ENCODE measurements at places on chromosomes 16 and 17. TPM values are rescaled to one million over a fixed set of nuclear protein-coding genes. Genes with fewer than 3 reads are reported as not detected.

Gene DUSP14
- total RNA-seq: 49.6 TPM

Gene CRISPLD2
- 75.3 TPM for total RNA-seq

Gene FBXW10
- not detected for total RNA-seq

Gene C16orf92
- not detected for total RNA-seq

Gene SCIMP
- total RNA-seq: not detected

Gene PTRH2
- 34.6 TPM for total RNA-seq

Gene MPP2
- total RNA-seq: 1.6 TPM

Gene PRPF8
- 143 TPM for total RNA-seq

Gene TMEM88
- total RNA-seq: 0.74 TPM

Gene SPECC1
- 11.6 TPM for total RNA-seq

Gene MXRA7
- 111 TPM for total RNA-seq

Gene CCDC102A
- 9.1 TPM for total RNA-seq

Gene TAT
- total RNA-seq: not detected

Gene MT3
- not detected for total RNA-seq

Gene BANP
- 16.6 TPM for total RNA-seq

Gene CDH13
- total RNA-seq: 34.8 TPM

Gene EPX
- total RNA-seq: not detected

Gene PRSS27
- 0.74 TPM for total RNA-seq

Gene SLFN14
- not detected for total RNA-seq

Gene TMC8
- 0.17 TPM for total RNA-seq

Gene ARHGDIG
- not detected for total RNA-seq

Gene ERI2
- total RNA-seq: 18.7 TPM

Gene DOC2B
- not detected for total RNA-seq

Gene HAS3
- under 0.01 TPM for total RNA-seq

Gene GSG1L
- total RNA-seq: not detected

Gene PMFBP1
- 0.17 TPM for total RNA-seq

Gene KRTAP9-2
- not detected for total RNA-seq

Gene MT1E
- total RNA-seq: 213 TPM

Gene ACSM5
- not detected for total RNA-seq

Gene PHOSPHO1
- total RNA-seq: 1.3 TPM

Gene ADAM11
- 0.50 TPM for total RNA-seq

Gene CARD14
- under 0.01 TPM for total RNA-seq

Gene MT4
- total RNA-seq: not detected

Gene IL17C
- not detected for total RNA-seq

Gene KRTAP4-9
- total RNA-seq: not detected

Gene STXBP4
- total RNA-seq: 17.8 TPM

Gene SOST
- not detected for total RNA-seq

Gene OSGIN1
- total RNA-seq: 0.67 TPM

Gene TMEM98
- total RNA-seq: 139 TPM
